ENCODE measurements at places on chromosomes 2 and 18.
A peak's percentile ranks its signal among the peaks of the same experiment; 100 is the strongest.

- DNase-seq, result no peak
These were observed 654 bp upstream of the ASB1 start for GRCh38 chr2:238425979-238426567.

DNA sequence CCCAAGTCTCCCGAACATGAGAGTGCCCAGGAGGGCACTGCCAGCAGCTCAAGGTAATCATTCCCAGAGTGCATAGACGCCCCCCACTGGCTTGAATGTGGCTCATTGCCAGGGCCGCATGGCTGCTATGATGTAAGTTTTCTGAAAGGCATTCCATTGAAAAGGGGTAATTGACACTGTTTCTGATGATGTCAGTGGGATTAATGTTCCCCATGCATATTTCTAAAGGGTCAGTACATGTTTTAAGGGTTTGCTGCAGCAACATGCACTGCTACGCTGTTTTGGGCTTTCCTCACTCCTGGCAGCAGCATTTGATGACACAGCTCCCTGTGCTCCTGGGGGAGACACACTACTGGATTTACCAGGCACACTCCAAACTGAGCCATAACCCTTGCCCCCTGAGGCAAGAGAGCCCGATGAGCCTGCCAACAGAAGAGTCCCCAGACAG lies 36.7 kb downstream of the KIAA2012 start:
- DNase-seq, result no peak

GRCh38 chr2:193988784-193989183 lies 1668.2 kb upstream of the SLC39A10 start:
- DNase-seq, result no peak

DNA sequence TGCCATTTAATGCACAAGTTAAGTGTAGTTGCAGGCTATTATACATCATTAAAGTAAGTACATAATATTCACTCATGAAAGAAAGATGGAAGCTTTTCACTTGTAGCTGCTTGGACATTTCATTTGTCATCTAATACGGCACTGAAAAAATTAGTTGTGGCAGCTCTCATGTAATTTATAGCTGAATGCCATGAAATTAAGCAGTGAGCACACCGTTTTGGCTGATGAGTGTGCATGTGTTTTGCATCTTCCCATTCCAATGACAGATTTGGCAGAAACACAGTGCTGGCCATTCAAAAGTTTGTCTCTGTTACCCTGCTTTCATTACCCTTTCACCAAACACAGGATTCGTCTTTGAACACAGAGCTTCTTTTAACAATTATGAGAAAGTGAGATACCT lies 174.0 kb downstream of the PTGR3 start:
- no peak for DNase-seq

- DNase-seq, result no peak
These were observed 4.8 kb downstream of the VWA3B start for GRCh38 chr2:98091738-98092137.

GRCh38 chr2:23445450-23445868 lies 60.5 kb downstream of the KLHL29 start:
- no peak for DNase-seq

- no peak for DNase-seq
These were observed 301.8 kb upstream of the ID2 start for GRCh38 chr2:8380026-8380425.

- DNase-seq, result no peak
These were observed 43.3 kb downstream of the WDFY1 start for GRCh38 chr2:223901854-223902253.

DNA sequence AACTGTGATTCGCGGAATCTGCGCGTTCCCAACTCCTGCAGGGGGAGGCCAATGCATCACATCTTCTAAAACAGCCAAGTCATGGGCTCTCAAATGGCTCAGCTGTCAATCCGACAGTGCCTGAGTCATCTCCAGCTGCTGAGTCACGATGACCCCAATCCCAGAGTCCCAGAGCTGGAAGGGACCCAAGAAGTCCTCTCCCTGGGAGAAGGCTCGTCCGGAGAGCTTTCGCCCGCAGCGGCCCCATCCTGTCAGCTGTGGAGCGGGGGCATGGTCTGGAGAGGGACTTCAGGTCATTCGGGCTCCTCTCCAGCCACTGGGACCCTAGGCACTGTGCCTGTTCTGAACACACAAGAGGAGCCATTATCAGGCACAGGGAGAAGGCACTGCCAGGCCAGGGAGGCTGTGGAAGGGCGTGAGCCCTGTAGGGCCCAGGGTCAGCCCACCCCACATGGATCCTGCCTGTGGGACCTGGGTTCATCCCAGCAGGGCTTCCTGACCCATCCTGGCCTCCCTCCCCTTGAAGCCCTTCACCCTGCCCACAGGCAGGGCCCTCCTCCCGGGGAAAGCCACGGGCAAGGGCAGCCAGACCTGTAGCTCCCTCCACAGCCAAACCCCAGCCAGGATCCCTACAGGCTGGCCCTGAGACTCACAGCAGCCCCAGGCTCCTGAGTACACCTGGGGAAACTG lies 47.6 kb upstream of the GPC1 start:
- no peak for DNase-seq

DNA sequence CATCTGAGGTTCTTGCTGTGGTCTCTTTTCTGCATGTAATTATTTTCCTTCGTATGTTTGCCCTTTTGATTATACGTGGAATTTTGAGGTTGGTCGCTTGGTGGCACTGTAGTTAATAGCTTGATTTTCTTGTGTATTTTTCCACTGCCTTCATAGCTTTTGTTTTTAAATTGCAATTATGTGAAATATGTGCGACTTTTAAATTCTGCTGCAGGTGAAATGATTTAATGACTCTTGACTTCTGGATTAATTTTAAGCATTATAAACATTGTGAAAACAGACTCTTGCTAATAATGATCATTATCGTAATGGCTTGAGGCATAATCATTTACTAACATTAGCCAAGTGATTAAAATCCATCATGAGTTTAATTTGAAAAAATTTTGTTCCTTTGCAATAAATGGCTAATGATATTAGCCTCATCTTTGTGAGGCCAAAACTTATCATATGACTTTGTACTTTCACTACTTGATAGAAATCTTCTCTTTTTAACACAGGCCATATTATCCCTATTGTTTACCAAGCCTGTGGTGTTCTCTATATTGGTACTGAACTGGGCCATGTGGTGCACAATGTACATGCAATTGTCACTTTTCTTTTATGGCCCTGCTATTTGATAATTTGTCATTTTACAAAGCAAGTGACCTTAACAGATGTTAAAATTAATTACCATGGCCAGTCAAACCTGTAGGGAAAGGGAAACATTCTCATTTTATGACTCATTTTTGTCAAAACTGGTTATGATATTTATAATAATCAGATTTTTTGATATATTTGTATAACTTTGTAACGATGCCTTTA lies 62.8 kb upstream of the NEUROD1 start:
- peak; percentile 22 for DNase-seq

GRCh38 chr2:120791962-120792297 lies 56.3 kb downstream of the GLI2 start:
- DNase-seq, result no peak

DNA sequence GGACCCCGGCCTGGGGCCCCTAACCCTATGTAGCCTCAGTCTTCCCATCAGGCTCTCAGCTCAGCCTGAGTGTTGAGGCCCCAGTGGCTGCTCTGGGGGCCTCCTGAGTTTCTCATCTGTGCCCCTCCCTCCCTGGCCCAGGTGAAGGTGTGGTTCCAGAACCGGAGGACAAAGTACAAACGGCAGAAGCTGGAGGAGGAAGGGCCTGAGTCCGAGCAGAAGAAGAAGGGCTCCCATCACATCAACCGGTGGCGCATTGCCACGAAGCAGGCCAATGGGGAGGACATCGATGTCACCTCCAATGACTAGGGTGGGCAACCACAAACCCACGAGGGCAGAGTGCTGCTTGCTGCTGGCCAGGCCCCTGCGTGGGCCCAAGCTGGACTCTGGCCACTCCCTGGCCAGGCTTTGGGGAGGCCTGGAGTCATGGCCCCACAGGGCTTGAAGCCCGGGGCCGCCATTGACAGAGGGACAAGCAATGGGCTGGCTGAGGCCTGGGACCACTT lies 16.4 kb downstream of the EMX1 start:
- DNase-seq, result no peak

DNA sequence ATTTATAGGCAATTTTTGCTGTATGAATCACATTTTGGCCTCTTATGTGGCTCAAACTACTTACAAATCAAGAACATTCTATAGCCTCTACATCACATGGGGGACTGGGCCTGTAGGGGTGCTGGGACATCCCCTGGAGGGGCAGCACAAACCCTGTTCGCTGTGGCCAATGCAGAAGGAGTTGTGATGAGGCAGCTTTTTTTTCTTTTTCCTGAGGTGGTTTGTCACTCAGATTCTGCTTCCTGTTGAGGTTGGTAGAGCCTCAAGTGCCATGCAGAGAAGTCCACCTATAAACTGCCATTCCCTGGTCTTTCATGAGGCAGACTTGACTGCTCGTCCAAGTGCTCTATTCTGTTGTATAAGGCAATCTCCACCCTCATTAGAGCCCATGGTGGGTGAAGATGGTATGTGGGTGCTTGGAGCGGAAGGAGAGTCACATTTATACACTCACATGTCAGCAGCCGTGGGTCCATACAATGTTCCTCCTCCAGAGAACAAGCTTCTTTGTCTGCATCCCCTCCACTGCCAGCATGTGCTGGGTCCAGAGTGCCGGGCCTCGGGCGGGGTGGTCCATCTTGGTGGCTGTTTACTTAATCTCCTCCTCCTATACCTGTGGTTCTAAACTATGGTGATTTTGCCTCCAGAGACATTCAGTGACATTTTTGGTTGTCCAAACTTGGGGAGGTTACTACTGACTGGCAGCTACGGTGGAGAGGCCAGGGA lies 120.3 kb downstream of the ACOXL start:
- DNase-seq, result no peak

GRCh38 chr2:56021579-56021978 lies 98.0 kb upstream of the EFEMP1 start:
- no peak for DNase-seq

DNA sequence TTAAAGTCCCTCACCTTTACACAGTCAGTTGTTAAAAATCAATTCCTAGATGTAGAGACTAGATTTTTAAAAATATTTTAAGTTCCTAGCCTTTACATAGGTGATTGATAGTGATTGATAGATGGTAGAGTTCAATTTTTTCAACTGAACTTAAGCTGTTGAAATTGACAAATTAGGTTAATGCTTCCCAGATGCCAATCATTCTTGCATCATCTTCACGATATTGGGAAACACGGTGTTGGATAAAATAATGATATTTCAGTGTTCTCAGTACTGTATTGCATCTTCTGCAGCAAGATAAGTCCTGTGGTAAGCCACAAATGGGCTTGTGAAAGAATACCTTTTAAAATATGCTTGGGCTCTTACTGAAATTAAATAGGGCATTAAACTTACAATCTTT lies 667.6 kb downstream of the STK39 start:
- DNase-seq, result no peak

- DNase-seq, result no peak
These were observed 10.7 kb downstream of the ACP1 start for GRCh38 chr2:275466-275865.

DNA sequence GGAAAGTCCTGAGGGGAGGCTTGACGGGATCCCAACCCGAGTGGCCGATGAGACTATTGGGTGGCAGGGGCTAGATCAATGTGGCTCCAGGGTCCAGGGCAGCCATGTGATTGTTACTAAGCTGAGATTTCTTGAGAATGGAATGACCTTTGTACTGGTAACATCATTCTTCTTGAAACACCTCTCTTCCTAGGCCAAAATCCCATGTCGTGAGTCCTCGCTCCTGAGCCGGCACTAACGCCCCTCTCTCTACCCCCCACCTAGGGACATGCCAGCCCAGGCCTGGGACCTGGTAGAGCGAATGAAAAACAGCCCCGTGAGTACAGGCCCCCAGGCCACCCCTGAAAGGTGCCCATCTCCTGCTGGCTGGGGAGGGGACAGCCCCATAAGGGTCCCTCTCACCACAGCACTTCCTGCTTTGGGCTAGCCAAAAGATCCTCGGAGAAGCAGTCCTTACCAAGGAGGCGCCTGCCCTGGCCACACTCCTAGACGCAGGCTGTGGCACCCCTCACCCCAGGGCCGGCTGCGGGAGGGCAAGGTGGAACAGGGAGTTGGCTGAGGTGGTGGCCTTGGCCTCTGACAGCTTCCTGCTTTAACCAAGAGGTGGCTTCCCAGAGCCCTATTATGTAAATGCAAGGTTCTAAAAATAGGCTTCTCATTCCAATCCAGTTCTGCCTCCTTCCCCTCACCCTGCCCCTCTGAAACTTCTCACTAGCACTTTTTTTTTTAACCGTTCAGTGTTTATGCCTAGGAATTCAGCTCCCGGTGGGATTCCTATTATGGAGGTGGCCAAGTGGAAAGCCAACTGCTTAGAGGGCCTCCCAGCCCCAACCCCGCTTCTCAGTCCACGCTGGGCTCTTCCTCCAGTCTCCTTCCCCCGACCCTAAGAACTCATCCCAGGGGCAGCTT lies 126.6 kb upstream of the PPP1CB start:
- DNase-seq, result peak; percentile 68

DNA sequence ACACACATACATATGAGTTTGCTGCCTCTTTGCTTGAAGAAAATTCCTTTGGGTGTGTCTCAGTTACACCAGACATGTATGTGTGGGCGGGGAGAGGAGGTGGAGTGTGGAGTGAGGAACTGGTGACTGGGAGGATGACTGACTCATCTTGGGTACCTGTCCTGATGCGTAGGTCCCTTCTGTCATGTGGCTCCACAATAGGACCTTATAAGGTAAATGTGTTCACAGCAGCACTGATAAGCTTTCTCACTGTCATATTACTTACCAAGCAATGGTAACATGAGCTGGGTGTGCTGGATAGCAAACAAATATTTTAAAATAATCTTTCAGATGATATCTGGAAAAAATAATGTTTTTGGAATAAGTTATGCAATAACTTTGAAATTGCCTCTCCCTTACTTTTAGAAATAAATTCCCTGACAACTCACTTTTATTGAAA lies 45.1 kb downstream of the SLC9A2 start:
- peak; percentile 47 for DNase-seq

- DNase-seq, result peak; percentile 68
These were observed 42.4 kb downstream of the KLF7 start for GRCh38 chr2:207123335-207123744.

- DNase-seq, result no peak
These were observed 108.1 kb downstream of the LYPD6 start for GRCh38 chr2:149438330-149438960.

Measured in stimulated activated naive CD8-positive, alpha-beta T cell treated with anti-CD3 and anti-CD28 coated beads, Interleukin-15, amount 100 ng/mL, for 72 hours (primary cell).